Hair follicular keratinocyte (primary cell): ENCODE measurements at places on chromosomes 3 and 15. TPM values are rescaled to one million over a fixed set of nuclear protein-coding genes. Genes with fewer than 3 reads are reported as not detected.

The FAM107A gene
- not detected in 2 replicates for total RNA-seq

The PIGZ gene
- 1.1 and 2.1 TPM in 2 replicates for total RNA-seq

The CACNA2D2 gene
- total RNA-seq: not detected in 2 replicates

The AQP9 gene
- total RNA-seq: 0.08 TPM in 2 replicates

The NCBP2 gene
- total RNA-seq: 42.1 and 48.7 TPM in 2 replicates

The SLC12A1 gene
- not detected in 2 replicates for total RNA-seq

The ACP3 gene
- total RNA-seq: 0.08 and 0.16 TPM in 2 replicates

The CSPG5 gene
- 0.08 and 0.23 TPM in 2 replicates for total RNA-seq

The EFCAB12 gene
- not detected in 2 replicates for total RNA-seq

The SAMMSON gene
- not detected in 2 replicates for total RNA-seq

The FBXW12 gene
- total RNA-seq: not detected in 2 replicates

The ABCC5 gene
- 7.3 and 7.5 TPM in 2 replicates for total RNA-seq

The EPHB1 gene
- 0.08 TPM in 2 replicates for total RNA-seq

The TATDN2 gene
- 8.7 and 10.5 TPM in 2 replicates for total RNA-seq

The TJP1 gene
- 37.3 and 49.3 TPM in 2 replicates for total RNA-seq

The MOBP gene
- not detected in 2 replicates for total RNA-seq

The SHC4 gene
- total RNA-seq: 0.04 and 0.31 TPM in 2 replicates

The SEMA5B gene
- total RNA-seq: not detected in 2 replicates

The TMEM266 gene
- total RNA-seq: not detected in 2 replicates

The NPAP1 gene
- total RNA-seq: not detected in 2 replicates

The C3orf85 gene
- not detected in 2 replicates for total RNA-seq

The SNURF gene
- 0.27 and 11.9 TPM in 2 replicates for total RNA-seq

The TGM5 gene
- total RNA-seq: 0.16 TPM in 1 of 2 replicates, not detected in the other

The WDR49 gene
- total RNA-seq: not detected in 2 replicates

The ZPLD1 gene
- total RNA-seq: 0.72 and 4.1 TPM in 2 replicates

The MAGEL2 gene
- not detected in 2 replicates for total RNA-seq

The ENTPD3 gene
- 6.3 and 12.2 TPM in 2 replicates for total RNA-seq

The KLHL6 gene
- 0.16 TPM in 1 of 2 replicates, not detected in the other for total RNA-seq

The MASP1 gene
- total RNA-seq: 0.23 TPM in 1 of 2 replicates, not detected in the other

The CHSY1 gene
- 18.4 and 24.4 TPM in 2 replicates for total RNA-seq

The GCSAM gene
- 0.91 and 2.0 TPM in 2 replicates for total RNA-seq

The ZNF860 gene
- total RNA-seq: 3.7 and 5.2 TPM in 2 replicates

The PRR20G gene
- total RNA-seq: not detected in 2 replicates

The AADACL2 gene
- not detected in 2 replicates for total RNA-seq

The TUSC7 gene
- not detected in 2 replicates for total RNA-seq

The TIMP4 gene
- total RNA-seq: 0.08 TPM in 1 of 2 replicates, not detected in the other

The NXPE3 gene
- total RNA-seq: 11.3 and 17.0 TPM in 2 replicates

The OSTN gene
- total RNA-seq: not detected in 2 replicates

The PRSS50 gene
- total RNA-seq: not detected in 2 replicates

The PCOLCE2 gene
- total RNA-seq: 2.9 and 4.1 TPM in 2 replicates

The TAGLN3 gene
- total RNA-seq: 22.4 and 39.2 TPM in 2 replicates

The CORO2B gene
- total RNA-seq: 1.0 and 4.1 TPM in 2 replicates

The TMOD2 gene
- 1.4 and 5.8 TPM in 2 replicates for total RNA-seq

The CEP152 gene
- 3.4 and 5.0 TPM in 2 replicates for total RNA-seq

The SEMA3B gene
- total RNA-seq: 3.5 and 8.4 TPM in 2 replicates

The MELTF gene
- total RNA-seq: 9.6 and 13.8 TPM in 2 replicates

The CAMK2N2 gene
- total RNA-seq: 1.2 and 1.4 TPM in 2 replicates

The RBP2 gene
- total RNA-seq: not detected in 2 replicates

The NOX5 gene
- 0.30 and 1.0 TPM in 2 replicates for total RNA-seq

The RTP1 gene
- not detected in 2 replicates for total RNA-seq

The SUSD5 gene
- total RNA-seq: under 0.01 TPM in 1 of 2 replicates, not detected in the other

The DUOXA2 gene
- total RNA-seq: not detected in 2 replicates

The SYNPR gene
- total RNA-seq: not detected in 2 replicates

The CELSR3 gene
- 1.0 and 1.1 TPM in 2 replicates for total RNA-seq
